ENCODE measurements at places on chromosomes 3 and 15.

GRCh38 chr3:62872318-62872717, 2.9 kb downstream of the CADPS start:
- no peak for DNase-seq

DNA sequence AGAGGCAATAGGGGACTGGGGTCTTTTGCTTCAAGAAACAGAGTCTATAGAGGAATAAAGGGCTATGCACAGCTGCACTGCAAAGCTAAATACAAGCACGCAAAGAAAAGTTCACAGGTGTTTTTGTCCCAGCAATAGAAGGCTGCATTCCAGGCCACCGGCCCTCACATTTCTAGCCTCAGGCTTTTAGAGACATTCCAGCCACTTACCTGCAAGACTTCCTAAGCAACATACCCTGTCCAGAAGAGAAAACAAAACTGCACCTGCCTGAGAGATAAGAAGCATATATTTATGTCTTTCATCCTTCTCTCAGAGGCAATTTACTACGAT, 220.5 kb downstream of the OPA1 start:
- no peak for DNase-seq

DNA sequence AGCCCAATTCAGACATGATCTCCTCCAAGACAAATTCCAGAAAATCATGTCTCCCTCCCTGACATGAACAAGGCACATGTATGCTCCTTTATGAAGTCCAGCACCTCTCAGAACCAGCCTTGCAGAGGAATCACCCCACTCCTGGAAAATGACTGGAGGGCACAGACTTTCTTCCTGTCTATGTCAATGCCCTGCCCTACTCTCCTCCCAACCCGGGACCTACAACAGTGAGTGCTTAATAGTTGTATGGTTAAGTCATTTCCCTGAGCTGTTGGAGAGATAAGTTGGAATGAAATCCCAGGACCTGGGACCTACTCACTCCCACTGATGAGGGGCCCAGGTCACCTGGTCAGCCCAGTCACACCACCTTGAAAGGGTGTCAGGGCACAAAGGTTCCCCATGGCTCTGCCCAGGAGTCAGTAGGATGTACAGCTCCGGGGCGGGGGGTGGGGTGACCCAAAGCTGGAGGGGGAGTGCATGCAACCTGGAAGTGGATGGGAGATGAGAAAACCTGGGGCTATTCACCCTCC, 80.1 kb upstream of the HERC1 start:
- no peak for DNase-seq

- DNase-seq: no peak
These were observed 114.7 kb upstream of the ALDH1A3 start for GRCh38 chr15:100764778-100765466.

DNA sequence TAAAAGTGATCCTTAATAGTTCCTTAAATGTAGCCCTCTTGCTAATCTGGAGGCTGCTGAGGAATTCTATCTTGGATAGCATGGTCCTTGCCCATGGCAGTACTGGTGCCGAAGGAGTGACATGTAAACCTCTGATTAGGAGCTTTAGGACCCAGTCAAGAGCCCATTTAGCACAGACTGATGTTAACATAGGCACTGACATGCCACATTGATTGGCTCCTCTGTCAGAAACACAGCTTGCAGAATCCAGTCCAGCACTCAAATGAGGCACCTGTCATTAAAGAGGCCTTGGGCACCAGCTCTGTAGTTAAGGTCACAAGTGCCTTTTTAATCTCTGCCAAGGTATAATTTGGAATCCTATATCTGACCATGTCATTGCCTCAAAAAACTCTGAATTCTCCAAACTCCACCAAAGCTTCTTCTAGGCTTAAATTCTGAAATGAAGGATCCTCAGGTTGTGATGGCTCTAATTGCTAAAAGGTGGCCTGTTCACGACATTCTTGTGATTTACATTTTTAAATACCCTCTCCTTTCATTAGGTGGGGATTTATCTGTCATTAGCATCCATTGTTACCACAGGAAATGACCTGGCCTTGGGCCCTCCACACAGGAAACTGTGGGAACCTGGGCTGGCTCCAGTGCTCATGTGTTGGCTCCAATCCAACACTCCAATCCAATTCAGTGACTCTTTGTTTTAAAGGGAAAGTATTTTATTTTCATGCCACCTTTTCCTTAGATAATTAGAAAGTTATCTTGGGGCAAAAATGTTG, 57.3 kb upstream of the RNF7 start:
- DNase-seq: no peak

DNA sequence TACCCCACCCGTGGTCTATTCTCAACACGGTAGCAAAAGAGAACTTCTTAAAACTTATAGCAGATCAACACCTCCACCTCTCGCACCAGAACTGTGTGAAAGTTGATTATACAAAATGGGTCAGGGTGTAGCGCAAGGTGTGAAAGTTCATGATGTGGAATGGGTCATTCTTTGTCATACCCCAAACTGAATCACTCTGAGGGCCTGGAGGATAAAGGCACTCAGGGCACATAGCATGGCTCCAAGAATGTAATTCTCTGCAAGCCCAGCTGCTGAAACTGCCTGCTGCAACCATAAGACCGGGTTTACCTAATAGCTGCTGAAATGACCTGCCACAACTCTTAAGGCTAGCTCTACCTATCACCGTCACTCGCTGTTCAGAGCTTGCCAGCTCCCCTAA, 70.0 kb downstream of the FOXP1 start:
- DNase-seq: no peak

Measured in stimulated activated effector memory CD8-positive, alpha-beta T cell treated with anti-CD3 and anti-CD28 coated beads, Interleukin-12 subunit alpha, Interleukin-12 subunit beta, amount 100 ng/mL, for 72 hours (primary cell).